CD4-positive, alpha-beta memory T cell (primary cell): ENCODE measurements at places on chromosomes 7 and 10. TPM values are rescaled to one million over a fixed set of nuclear protein-coding genes. Genes with fewer than 3 reads are reported as not detected.

DNA sequence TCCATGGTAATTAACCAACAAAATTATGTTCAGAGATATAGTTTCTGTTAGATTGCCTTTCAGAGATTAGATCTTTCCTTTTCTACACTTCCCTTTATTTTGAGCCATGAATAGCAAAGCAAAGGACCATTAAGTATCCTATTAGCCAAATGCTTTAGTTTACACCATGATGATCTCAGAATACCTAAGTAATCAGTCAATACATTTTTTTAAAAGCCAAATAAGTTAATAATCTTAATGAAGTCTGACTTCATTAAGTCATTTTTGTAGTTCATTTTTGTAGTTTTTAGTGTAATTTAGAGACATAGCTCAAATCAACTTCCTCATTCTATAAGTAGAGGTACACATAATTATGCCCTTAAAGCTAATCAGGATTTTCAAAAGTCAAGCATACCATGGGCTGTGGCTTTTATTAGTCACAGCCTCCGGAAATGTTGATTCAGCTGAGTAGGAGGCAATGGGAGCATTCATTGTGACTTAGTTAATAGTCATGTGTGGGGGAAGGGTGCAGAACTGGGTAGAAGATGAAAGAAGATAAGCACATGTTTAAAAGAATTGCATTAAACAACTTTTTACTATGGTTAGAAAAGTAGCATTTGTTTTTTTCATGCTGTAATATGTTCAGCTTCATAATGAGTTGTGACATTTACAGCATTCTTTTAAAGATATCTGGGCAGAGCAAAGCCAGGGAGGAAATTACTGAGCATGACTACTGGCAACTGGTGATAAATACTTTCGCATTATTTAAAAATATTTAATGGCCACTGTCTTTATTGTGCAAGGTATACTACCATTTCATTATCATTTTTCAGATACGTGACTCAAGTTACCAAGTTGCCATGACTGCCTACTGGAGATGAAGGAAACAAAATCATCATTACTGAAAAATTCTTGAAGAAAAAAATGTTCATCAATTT is 57.3 kb upstream of the CCDC71L start:
- H3K36me3 ChIP-seq = no peaks in the 10 kb centered on the region
- H3K4me1 ChIP-seq = peaks cover 30% of the 10 kb centered on the region
- H3K4me3 ChIP-seq = peak overlapping the region; percentile 3
- H3K27me3 ChIP-seq = no peaks in the 10 kb centered on the region

Gene FAM25C
- total RNA-seq = not detected

Gene NDUFA5
- total RNA-seq = 62.7 TPM

Gene CACNB2
- not detected for total RNA-seq
